ENCODE measurements at places on chromosomes 11 and 22.
A peak's percentile ranks its signal among the peaks of the same experiment; 100 is the strongest.

GRCh38 chr11:70583781-70584218, 185.5 kb downstream of the CTTN start:
- no peak for DNase-seq

- DNase-seq, result no peak
These were observed 47.8 kb downstream of the BRSK2 start for GRCh38 chr11:1437500-1437899.

DNA sequence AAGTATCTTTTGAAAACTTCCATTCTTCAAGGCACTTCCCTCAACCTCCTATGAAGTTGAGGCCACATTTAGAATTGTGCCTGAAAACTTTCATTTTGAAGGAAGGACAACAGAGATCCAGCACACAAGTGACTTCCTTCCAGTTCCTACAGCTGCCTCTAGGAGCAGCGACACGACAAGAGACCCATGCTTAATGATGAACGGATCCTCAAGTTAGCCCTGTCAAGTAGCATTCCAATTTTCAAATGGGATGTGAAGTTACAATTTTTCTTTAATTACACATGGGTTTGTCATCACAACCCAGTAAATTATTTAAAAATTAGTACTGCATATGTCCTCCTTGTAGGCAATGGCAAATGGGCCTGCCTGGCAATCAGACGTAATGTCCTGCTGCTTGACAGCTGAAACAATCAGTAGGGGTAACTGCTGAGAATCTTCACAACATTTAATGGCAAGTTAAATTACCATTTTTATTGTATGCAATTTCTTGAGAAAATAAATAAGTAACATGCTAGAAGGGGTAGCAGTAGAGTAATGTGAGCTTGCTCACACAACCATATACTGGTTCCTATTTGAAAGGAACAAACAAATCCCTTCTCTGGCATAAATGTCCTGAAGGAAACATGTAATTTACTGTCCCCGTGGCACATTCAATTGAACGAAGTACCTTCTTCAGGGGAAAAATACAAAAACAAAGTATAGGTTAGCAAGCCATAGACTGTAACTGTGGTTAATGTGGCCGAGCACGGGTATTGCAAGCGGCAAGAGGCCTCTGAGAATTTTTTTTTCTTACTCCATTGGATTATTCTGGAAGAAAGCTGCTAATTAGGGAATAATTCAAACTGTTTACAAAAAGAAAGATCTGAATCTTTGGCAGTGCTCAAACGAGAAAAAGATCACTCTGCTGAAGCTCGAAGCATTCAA, 288.3 kb downstream of the CADM1 start:
- DNase-seq, result no peak

DNA sequence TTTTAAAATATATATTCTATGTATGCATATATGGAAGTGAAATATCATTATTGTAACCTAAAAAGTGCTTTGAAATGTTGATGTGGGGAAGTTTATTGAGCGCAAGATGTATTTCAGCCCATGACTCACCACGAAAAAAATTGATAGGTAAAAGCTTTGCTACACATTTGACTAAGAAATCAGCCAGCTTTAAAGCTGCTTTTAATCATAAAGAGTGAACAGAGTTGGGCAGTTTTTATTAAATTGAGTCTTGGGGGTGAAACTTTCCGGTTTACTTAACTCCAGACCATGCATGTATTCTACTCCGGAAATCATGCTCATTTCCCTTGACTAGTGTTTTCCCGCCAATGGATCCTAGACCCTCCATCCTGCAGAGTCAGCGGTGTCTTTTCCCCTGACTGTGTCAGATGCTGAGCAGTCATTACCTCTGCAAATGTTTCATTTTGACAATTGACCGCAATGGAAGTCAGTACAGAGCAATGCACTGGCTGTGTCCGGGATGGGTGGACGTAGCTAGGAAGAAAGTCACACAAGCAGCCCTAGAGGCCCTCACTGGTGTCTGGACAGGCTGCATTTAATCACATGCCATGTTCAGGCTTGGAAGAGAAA, 47.2 kb upstream of the MPEG1 start:
- DNase-seq, result no peak

- DNase-seq, result no peak
These were observed 32.4 kb upstream of the PDGFB start for GRCh38 chr22:39277142-39277607.

DNA sequence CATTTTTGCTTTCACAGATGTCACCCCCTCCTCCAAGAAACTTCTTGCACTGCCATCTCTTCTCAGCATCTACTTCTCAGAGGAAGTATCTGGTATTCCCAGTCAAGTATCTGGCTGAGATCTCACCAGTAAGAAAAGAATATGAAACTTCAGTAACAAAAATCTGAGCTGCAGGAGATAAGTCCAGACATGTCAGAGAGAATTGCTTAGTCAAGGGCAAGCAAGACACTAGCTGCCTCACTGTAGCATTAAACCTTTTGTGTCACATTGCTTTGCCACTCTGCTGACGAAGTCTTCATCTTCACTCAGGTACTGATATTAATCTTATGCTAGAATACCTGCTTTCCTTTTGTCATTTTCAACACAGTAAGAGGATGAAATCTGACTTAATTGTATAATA, 70.6 kb upstream of the ZC3H12C start:
- DNase-seq, result no peak

GRCh38 chr11:111039982-111040381, 205.5 kb upstream of the POU2AF2 start:
- DNase-seq, result no peak

- no peak for DNase-seq
These were observed 10.8 kb downstream of the IGLL1 start for GRCh38 chr22:23569291-23569690.

DNA sequence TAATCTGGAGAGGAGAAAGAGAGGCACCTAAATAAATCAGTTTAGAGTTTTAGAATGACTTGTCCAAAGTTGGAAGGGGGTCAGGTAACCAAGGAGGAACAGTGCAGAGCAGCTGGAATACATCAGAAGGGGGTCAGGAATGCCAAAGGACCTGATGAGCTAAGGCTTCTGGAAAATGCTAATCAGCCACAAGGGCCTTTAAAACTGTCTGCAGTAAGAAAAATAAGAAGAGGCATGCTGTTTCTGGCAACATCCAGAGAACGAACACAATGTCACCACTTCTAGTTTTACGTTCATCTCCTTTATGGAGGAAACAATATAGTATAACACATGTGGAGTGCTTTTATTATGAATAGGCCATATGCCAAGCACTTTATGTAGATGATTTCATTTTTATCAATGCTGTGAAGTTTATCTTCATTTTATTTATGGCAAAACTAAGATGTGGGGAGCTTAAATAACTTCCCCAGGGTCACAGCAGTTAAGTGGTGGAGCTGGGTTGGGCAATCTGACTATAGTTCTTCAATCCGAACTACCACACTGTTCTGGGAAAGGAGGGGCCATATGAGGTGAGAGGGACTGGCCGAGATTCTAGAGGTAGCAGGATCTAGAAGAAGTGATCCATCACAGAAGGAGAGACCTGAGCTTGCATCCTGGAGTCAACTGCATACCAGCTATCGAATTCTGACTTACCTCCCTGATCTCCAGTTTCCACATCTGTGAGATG, 22.6 kb downstream of the ACO2 start:
- no peak for DNase-seq

- DNase-seq, result no peak
These were observed 74.4 kb upstream of the KCNA4 start for GRCh38 chr11:30091246-30091645.

- no peak for DNase-seq
These were observed 90.0 kb downstream of the ARHGAP42 start for GRCh38 chr11:100777103-100777502.

GRCh38 chr11:77267962-77268361, 33.5 kb downstream of the GDPD4 start:
- DNase-seq, result no peak

- no peak for DNase-seq
These were observed 44.8 kb downstream of the FDX1 start for GRCh38 chr11:110474578-110474977.

DNA sequence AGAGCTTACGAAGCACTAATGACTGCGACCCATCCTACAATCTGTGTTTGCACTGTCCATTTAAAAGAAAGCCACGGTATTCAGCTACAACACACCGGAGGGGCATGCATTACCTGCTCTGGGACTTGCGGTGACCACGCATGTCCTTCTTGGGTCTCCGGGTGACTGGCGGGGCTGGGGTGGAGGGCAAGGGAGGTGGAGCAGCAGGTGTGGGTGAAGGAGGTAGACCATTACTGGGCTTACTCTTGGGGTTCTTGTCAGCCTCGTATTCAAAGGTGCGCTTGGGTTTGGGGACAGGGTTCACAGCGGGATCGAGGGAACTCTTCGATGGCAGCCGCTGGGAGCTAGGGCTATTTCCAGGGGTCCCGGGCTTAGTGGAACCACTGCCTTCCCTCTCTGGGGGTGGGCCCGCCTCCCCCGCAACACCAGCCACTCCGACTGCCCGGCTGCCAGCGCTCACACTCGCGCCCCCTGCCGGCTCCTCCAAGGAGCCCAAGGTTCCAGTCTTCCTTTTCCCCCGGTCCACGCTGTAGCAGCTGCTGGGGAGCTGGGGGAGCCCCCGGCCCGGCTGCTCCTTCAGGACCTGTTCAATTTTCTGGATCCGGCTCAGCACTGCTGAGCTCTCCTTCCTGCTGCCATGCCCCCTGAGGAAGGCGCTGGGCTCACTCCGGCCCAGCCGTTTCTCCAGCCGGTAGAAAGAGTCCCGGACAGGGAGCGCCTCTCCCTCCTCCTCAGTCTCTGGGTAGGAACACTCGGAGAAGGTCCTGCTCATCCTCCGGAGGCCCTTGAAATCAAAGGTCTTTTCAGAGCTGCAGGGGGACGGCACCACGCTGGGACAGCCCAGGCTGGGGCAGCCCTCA, 47.5 kb downstream of the RPL27A start:
- DNase-seq, result no peak

- no peak for DNase-seq
These were observed 41.3 kb downstream of the EIF4ENIF1 start for GRCh38 chr22:31448382-31448781.

DNA sequence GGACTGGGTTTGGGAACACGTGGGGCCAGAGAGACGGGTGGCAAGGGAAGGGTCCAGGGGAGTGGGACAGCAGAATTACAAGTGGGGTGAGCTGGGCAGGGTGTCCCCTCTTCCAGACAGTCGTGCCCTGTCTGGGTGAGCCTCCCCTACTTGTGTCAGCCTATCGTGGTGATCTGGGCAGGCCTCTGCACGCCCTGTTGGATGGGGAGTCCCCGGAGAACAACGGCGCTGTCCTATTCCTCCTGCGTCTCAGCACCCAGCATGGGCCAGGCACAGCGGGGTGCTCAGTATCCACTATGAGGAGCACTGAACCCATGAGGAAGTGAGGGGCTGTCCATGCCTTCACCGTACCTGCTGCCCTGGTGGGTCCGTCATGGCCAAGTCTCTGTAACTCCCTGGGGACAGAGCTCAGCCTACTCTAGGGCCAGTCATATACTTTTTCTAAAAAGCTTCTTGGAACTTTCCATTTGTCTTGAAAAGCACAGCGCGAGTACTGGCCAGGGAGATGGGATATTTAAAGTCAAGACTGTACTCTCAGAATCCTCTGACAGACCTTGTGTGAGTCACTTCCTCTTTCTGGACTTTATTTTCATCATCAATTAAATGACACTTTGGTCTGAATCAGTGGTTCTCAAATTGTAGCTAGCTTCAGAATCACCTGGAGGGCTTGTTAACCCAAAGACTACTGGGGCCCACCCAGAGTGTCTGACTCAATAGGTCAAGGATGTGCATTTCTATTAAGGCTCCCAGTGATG, 81.7 kb upstream of the NECTIN1 start:
- DNase-seq, result no peak

- peak; percentile 62 for DNase-seq
These were observed 5.2 kb downstream of the PCSK7 start for GRCh38 chr11:117226388-117227385.

GRCh38 chr11:103109818-103110388, 677 bp downstream of the DYNC2H1 start:
- DNase-seq, result no peak

DNA sequence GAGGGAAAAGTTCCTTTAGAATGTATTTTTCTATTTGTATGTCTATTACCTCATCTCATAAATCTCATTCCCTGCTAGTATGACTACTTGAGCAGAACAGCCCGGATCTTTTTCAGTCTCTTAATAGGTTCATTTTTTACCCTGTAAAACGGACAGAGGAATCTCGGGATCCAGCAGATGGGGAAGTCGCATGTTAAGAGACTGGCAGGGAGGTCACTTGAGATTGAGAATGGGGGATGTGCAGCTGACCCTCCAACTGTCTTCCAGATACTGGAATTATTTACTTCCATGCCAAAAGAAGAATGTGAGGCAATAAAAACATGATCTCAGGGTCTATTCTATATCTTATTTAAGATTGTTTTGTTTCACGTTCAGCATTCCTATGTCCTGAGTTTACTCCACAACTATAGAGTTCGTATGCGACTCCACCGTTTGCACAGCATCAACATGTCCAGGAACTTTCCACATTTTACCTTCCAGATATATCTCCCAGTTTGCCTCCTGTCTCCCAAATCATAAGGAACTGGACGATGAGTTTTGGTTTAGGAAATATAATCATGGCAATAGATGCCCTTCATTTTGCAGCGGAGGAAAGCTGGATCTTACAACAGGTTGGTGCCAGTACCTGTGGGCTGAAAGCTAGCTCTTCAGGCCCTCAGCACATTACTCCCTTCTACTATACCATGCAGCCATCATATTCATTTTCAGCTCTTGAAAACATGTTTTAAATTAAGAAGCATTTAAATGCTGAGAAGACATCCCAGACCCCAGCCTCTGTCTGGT, 181.5 kb downstream of the MAML2 start:
- no peak for DNase-seq

- no peak for DNase-seq
These were observed 3.1 kb downstream of the C1QTNF6 start for GRCh38 chr22:37184816-37185541.

DNA sequence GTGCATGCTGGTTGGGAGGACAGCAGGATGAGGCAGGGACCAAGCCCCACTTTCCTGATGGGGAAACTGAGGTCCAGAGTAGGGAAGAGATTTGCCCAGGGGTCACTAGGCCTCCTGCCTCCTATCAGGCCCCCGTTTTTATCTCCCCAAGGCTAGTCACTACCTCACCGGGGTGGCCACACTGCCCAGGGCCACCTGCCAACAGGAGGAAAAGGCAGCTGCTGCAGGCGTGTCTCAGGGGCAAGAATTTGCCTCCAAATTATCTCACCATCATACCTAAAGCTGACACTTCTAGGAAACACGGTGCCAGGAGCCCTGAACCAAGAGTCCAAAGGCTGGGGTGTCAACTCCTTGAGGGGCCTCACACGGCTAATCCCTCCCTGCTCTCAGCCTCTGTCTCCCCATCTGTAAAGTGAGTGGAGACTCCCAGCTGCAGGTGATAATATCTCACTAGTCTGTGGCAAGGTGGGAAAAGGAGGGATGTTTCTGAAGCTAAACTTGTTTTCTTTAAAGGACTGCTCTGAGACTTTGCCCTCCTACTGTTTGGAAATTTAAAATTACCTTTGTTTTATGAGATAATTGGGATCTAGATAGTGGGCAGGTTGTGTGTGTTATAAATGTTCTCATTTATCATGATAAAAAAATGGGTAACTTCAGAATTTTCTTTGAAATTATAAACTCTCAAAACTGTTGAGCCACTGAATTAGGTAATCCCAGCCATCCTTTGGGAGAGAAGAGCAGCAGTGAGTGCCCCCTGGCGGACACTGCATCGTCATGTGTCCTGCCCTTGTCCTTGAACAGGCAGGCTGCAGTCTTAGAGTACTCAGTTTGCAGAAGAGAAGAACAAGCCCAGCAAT, 60.0 kb downstream of the MYO7A start:
- peak; percentile 54 for DNase-seq
